ENCODE measurements at places on chromosomes 2 and 18. TPM values are rescaled to one million over a fixed set of nuclear protein-coding genes. Genes with fewer than 3 reads are reported as not detected.

- no peaks in the 10 kb centered on the region for H3K36me3 ChIP-seq
- peaks cover 18% of the 10 kb centered on the region for H3K27me3 ChIP-seq
- DNase-seq, result no peak
- no peak overlapping the region for H3K27ac ChIP-seq
Measured at GRCh38 chr2:120720231-120720630, 15.4 kb upstream of the GLI2 start.

The HRH4 gene
- 0.24 TPM for total RNA-seq

The TFPI gene
- total RNA-seq, result 9.6 TPM

The CRYBA2 gene
- total RNA-seq, result 179 TPM

DNA sequence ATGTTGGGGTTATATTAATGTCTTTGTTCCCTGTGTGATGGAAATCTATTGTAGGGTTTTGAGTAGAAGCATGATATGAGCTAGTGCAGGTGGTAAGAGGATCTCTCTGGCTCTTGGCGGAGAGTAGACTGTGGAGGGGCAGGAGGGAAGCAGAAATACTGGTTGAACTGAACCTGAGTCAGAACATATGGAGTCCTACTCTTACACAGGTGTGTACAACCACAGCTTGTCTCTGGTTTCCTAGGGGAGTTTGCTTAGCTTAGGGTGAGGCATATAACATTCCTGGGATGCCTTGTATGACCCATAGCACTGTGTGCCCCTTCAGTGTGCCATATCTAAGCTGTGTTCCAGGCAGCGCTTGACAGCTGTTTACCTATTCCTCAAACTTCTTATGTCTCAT lies 97.3 kb upstream of the GCFC2 start:
- H3K27ac ChIP-seq, result peak overlapping the region; percentile 90
- DNase-seq, result no peak
- peak overlapping the region; percentile 54 for H3K4me3 ChIP-seq
- H3K4me1 ChIP-seq, result peaks cover 6% of the 10 kb centered on the region

DNA sequence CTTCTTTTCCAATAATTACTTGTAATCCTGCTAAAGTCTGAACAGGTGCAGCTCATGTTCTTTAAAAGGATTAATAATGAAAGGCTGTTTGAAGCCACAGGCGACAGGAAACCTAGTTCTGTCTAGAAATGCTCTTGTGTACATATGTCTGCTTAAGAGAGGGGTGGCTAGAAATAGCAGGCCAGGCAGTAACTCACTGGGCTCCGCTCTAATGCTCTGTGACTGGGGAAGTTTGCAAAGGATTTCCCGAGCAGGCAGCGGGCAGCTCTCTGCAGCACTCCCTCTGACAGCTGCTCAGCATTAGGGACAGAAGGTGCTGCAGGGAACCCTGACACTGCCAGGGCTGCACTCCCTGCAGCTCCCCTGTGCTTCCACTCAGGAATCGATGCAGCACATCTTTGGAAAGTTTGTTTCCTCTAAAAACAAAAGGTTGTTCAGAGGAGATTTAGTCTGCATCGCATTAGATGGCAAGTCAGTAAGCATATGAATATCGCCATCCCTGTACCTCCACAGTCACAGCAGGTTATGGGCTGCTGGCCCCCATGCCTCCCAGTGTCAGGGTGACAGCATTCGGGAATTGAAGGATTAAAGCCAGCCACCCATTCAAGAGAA lies 33.1 kb upstream of the TTC39C start:
- no peak for DNase-seq
- H3K27me3 ChIP-seq, result peaks cover 19% of the 10 kb centered on the region
- peaks cover 19% of the 10 kb centered on the region for H3K4me1 ChIP-seq
- no peak overlapping the region for H3K4me3 ChIP-seq

DNA sequence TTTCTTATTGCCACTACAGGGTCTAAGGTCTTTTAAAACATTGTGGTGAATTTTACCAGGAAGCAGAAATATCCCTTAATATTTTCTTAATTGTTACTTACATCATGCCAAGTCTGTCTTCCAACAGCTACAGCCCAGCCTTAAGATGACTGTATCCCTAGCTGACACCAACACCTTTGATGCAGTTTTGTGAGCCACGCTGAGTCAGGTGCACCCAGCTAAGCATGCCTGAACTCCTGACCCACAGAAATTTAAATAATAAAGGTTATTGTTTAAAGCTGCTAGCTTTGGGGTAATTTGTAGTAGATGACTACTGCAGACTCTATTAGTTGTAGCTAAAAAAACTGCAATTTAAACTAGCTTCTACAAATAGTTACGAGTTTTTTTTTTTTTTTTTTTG lies 1757.9 kb upstream of the LRRTM1 start:
- no peak for DNase-seq
- no peaks in the 10 kb centered on the region for H3K4me1 ChIP-seq
- H3K4me3 ChIP-seq, result no peak overlapping the region

DNA sequence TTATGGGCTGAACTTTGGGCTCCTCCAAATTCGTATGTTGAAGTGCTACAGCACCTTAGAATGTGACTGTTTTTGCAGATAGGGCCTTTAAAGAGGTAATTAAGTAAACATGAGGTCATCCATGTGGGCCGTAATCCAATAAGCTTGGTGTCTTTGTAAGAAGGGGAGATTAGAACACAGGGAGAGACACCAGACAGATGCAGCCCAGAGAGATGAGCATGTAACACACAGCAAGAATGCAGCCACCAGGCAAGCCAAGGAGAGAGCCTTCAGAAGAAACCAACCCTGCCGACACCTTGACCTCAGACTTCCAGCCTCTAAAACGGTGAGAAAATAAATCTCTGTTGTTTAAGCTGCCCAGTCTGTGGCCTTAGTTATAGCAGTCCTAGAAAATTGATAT lies 74.3 kb downstream of the HRH4 start:
- no peak overlapping the region for H3K4me3 ChIP-seq
- peaks cover 9% of the 10 kb centered on the region for H3K4me1 ChIP-seq
- H3K27me3 ChIP-seq, result peaks cover 15% of the 10 kb centered on the region
- no peak for DNase-seq
- H3K27ac ChIP-seq, result no peak overlapping the region
- no peaks in the 10 kb centered on the region for H3K36me3 ChIP-seq

GRCh38 chr2:32647180-32647651 lies 19.4 kb downstream of the TTC27 start:
- peaks cover 8% of the 10 kb centered on the region for H3K36me3 ChIP-seq
- no peak overlapping the region for H3K4me3 ChIP-seq
- H3K27me3 ChIP-seq, result no peaks in the 10 kb centered on the region
- H3K4me1 ChIP-seq, result no peaks in the 10 kb centered on the region

The POTEI gene
- 2.1 TPM for total RNA-seq

The MREG gene
- 21.2 TPM for total RNA-seq

The DLGAP1 gene
- 3.7 TPM for total RNA-seq
